ENCODE measurements at places on chromosomes 11 and 22. TPM values are rescaled to one million over a fixed set of nuclear protein-coding genes. Genes with fewer than 3 reads are reported as not detected.

Gene LRRC55
- 7.9 TPM for total RNA-seq

Gene SLC6A5
- total RNA-seq: not detected

GRCh38 chr11:124950601-124951330 is 3.2 kb upstream of the CCDC15 start:
- no peak for DNase-seq

GRCh38 chr11:129722529-129722928 is 93.1 kb upstream of the TMEM45B start:
- no peak for DNase-seq

DNA sequence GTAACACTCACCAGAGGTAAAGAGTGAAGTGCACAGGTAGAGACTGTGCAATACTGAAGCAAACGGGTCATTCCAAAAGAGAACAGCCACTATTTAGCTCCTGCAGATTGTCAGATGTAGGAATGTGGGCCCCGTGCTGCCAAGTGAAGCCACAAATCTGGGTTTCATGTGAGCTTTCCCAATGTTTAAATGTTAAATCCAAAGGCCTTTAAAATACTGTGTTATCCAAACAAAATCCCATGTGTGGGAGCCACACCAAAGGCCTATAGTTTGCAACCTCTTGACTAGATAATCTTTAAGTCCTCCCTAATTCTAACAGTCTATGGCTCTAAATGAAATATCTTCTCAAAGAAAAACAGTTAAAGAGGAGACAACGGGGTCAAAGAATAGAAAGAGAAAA is 43.3 kb downstream of the RBFOX2 start:
- DNase-seq: no peak

DNA sequence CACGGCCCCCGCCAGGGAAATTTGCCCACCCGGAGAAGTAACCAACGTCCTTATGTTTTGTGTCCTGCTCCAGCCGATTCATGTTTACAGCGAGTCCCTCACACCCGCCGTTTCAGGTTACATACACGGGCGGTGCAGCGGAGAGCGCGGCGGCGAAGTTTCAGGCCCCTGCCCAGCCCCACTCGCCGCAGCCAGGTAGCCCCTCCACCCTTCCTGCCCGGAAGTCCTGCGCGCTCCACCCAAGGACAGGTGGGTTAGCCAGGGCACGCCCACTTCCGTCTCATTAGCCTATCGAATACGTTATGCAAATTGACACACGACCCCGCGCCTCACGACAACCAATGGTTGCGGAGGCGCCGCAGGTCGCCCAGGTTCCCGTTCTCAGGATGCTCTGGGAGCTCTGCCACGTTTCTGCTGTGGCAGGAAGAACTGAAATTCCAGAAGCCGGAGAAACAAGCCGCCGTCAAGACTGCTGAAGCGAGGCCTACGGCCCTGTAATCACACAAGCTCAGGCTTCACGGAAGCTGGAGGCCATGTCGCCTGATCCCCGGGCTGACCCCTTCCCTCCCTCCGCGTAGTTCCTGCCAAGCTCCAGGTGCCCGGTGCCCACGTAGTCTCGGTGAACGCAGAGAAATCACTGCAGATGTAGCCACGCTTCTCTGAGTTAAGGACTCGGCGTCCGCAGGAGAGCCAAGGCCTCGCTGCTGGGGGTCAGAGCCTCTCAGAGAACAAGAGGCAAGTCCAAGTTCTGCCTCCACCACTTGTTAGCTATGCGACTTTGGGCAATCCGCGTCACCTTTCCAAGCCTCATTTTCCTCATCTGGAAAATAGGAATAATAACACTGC is 22.4 kb upstream of the MYH9 start:
- DNase-seq: peak; percentile 41

DNA sequence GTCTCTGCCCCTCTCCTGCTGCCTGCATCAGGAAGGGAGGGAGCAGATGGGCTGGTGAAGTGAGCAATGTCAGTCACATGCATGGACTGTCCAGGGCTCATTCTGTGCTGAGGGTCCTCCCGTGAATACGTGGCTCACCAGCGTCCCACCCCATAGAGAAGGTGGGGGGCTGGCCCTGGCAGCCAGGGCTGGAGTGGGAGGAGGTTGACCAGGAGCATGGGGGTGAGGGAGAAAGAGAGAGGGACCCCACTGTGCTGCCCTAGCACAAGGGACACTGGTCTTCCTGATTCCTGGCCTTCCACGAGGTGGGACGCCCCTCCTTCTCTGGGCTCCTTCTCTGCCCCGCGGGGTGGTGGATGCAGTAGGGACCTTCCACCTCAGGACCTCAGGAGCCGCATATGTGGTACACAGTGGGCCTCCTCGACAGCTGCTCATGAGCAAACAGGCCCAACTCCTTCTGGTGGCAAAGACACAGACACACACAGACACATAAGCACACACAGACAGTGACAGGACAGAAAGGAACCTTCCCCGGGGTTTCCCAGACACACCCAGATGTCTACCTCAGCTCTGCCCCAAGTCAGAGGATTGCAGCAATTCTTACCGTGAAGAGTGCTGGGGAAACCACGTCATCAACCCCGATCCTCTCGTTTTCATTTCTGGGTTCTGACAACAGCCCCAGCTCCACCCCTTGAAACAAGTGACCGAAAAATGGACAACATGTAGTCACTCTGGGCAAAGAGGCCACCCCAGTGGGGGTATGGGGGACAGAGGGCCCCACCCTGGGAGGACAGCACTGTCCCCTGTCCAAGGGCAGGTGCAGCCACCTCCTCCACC is 3.6 kb upstream of the APOBEC3A start:
- DNase-seq: no peak

DNA sequence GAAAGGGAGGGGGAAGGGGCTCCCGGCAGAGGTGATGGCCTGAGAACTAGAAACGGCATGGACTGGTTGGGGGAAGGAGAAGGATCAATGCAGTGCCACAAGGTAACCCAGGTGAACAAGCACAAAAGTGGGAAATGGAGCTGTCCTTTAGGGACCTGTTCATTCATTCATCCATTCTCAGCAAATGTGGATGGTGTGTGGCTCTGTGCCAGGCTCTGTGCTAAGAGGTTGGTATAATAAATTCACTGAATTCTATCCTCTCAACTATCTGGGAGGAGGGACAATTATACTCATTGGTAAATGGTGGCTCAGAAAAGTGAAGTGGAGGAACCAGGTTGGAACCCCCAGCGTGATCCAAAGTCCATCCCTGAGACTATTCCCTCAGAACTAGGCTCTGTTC is 18.6 kb upstream of the ARAP1 start:
- no peak for DNase-seq

DNA sequence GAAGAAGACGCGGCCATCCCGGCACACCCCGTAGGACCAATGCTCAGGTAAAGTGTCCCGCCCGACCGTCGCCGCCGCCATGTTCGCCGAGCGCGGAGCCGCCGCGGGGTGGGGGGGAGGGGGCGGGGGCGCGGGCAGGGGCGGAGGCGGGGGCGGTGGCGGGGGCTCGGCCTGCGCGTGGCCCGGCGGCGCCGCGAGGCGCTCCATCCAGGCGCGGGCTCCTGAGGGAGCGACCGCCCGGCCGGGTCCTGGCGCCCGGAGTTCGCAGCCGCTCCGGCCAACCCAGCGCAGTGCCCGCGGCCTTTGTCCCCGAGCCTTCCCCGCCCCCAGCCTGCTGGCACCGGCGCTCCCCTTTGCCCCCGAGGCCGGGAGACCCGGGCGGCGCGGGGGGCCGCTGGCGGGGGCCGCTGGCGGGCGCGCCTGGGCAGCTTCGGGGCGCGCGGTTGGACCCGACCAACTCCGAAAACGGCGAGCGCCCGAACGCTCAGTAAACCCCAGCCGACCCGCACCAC is at the start of gene PLEKHA7:
Gene PLEKHA7 (minus strand): TSS at position 94 of the 512 bp plus-strand sequence. CDS start 13 bp downstream, at position 81.
- DNase-seq: no peak

DNA sequence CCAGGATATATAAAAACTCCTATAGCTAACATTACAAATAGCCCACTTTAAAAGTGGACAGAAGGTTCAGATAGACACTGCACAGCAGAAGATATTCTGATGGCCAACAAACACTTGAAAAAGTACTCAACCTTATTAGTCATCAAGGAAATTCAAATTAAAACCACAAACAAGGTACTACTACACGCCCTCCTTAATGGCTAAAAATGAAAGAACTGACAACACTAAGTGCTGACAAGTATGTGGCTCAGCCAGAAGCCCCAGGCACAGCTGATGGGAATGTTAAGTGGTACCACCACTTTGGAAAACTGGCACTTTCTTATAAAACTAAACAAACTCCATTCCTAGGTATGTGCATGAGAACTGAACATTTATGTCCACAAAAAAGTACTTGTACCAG is 320.1 kb downstream of the TBC1D22A start:
- no peak for DNase-seq

Data from dorsolateral prefrontal cortex (tissue), 122 donors.